ENCODE measurements at places on chromosomes 13 and 19. TPM values are rescaled to one million over a fixed set of nuclear protein-coding genes. Genes with fewer than 3 reads are reported as not detected.

Gene FLT3
- not detected for total RNA-seq

Gene KIR3DL1
- total RNA-seq: not detected

Gene UBAC2
- total RNA-seq: 67.8 TPM

DNA sequence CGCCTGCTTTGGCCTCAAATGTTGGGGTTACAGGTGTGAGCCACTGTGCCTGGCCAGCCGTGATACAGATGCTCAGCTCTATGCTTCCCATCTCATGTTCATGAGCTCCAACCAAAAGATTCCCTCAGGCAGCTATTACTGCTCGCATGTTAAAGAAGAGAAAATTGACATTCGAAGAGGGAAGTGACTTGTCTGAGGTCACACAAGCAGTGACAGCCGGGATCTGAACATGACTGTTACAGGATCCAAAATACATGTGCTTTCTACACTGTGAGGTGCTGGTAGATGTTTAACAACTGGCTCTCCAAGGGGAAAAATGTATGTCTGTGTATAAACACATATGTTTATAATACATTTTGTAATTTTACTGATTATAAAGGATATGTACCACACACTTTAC is 11.3 kb downstream of the FPR1 start:
- no peak for DNase-seq

- no peak for DNase-seq
Measured at GRCh38 chr19:18351544-18351943, 11.1 kb downstream of the PGPEP1 start.

DNA sequence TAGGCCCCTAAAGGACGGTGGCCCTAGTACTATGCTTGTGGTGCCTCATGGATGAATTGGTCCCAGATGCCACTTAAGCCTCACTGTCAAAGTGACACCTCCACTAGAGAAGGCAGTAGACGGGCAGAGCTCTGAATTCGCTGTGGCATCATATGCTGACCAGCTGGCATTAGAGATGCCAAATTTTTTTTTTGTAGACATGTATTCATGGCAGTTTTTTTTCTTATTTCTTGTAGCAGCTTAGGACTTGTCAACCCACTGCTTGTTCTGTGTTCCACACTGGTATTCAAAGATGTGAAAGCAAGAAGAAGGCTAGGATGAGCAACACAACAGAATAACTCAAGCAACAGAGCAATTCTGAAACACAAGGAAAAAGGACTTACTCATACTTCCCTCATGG is 212.5 kb downstream of the DLEU7 start:
- DNase-seq: no peak
